Activated effector memory CD4-positive, alpha-beta T cell treated with anti-CD3 and anti-CD28 coated beads, Interleukin-2, amount 50 U/mL, for 16 hours (primary cell): ENCODE measurements at places on chromosomes 5 and 9.

DNA sequence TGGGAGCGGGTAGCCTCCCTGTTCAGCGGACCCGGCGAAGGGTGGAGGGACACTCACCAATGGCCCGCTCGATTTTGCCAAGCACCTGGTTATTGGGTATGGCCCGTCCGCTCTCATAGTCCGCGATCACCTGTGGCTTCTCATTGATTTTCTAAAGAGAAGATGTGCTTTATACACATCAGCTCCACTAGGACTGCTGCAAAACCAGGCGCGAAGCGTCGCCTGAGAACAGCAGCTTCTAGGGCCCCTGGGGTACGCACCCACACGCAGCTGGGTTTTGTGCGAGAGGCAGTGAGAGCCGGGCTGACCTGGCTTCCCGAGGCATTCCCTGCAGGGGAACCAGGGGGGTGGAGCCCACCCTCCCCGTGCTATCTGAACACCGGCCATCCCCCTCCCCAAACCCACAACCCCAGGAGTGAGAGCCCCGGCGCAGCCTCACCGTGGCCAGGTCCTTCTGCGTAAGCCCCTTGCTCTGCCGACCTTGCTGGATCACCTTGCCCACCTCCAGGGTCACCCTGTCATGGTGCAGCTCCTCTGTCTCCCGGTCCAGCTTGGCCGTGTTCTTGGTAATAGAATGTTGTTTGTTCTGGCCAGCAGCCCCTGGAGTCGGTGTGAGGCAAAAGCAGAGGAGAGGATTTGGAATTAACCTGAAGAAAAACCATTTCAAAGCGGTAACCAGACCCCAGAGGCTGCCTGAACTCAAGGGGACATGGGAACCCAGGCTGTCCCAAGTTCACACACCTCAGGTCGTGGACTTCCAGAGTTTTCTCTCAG, 3.1 kb downstream of the EDF1 start:
- no peak for DNase-seq

DNA sequence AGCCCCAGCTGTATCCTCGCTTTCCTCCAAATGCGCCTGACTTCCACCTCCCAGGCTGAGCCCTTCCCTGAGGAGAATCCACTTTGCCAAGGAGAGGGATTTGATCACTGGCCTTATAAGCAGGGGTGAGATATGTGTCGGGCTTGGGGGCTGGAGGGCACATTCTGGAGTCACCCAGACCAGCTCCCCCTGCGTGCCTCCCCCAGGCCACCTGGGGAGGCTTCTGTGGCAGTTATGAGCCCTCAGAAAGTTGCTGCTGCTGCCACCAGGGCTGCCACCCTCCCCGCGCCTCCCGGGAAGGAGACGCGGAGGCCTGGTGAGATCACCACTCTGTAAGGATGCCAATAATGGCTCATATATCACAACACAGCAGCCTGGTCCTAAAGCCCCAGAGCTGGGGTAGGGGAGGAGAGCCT, 211.5 kb downstream of the PAPPA start:
- no peak for DNase-seq

GRCh38 chr5:53322257-53322656, 158.2 kb upstream of the FST start:
- DNase-seq: no peak

GRCh38 chr5:137310051-137310730, 188.9 kb downstream of the SPOCK1 start:
- DNase-seq: no peak

- DNase-seq: no peak
These were observed 18.1 kb downstream of the MAMDC2 start for GRCh38 chr9:70061776-70062175.

DNA sequence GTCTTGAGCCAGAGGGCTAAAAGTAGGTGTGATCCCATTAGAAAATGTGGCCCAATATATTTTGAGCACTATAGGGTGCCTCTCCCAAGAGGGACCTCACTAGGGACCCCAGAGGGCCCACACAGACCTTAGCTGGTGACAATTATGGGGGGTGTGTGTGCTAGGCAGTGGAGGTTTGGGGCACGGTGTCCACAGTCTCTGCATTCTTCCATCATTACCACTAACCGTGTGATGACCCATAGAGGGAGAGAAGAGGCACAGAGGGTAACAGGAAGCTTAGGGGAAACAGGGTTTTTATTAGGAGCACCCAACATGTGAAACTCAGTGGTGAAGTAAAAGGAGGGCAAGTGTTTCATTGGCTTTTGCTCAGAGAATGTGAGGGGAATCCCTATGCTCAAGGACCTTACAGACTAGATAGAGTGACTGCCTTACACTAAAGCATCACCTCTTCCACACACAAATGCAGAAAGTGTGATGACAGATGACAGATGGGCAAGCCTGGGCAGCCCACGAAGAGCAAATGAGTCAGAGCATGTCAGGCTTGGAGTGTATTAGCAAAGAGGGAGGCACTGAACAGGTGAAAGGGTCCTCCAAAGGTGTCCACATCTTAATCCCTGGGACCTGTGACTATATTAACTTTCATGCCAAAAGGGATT, 2.5 kb upstream of the ACTL7A start:
- DNase-seq: no peak

DNA sequence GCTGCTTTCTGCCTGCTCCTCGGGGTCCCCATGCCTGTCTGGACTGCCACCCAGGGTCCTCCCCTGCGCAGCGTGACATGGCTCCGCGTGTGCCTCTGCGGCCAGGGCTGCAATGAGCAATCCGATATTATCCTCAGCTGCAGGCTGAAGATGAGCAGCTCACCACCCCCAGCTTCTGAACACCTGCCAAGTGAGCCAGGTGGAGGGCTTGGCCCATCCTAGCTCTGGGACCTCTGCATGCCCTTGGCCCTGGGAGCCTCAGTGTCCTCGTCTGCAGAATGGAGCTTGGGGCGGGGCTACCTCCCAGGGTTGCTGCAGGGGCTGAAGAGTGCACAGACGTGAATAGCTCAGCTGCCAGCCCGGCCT, 4.1 kb upstream of the MYMK start:
- no peak for DNase-seq

- no peak for DNase-seq
These were observed 18.0 kb upstream of the NR4A3 start for GRCh38 chr9:99803694-99804093.

DNA sequence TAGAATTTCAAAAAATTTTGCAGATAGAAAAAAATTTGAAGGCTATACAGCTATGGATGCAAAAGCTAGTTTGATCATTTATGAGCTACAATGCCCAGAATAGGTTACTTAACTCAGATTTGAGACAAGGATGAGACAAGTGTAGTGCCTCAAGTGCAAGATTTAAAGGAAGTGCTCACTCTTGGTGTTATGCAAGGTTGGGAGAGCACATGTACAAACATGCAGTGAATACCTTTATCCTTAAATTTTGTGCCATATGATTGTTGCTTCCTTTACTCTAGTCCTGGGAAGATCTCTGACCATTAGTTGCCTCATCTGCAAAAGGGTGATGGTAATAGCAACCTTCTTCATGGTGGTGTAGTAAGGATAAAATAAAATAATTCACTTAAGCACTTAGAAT, 31.7 kb upstream of the PPP2R2B start:
- no peak for DNase-seq

GRCh38 chr9:4510546-4511322, 20.5 kb downstream of the SLC1A1 start:
- no peak for DNase-seq

- DNase-seq: no peak
These were observed 7.5 kb downstream of the RABGAP1 start for GRCh38 chr9:122948313-122948712.

DNA sequence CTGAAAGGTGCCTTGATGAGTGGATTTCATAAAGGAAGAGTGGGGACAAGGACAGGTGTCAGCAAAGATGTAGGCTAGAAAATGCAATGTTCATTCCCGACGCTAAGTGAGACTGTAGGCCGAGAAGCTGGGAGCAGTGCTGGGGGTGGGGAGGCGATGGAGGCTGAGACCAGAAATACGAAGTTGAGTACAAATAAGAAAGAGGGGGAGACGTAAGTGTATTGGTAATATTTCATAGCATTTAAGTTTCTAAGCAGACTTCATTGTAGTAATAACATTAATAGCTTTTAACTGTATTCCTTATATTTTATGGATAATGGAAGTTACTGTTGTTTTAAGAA, 11.0 kb downstream of the TRIP13 start:
- no peak for DNase-seq

DNA sequence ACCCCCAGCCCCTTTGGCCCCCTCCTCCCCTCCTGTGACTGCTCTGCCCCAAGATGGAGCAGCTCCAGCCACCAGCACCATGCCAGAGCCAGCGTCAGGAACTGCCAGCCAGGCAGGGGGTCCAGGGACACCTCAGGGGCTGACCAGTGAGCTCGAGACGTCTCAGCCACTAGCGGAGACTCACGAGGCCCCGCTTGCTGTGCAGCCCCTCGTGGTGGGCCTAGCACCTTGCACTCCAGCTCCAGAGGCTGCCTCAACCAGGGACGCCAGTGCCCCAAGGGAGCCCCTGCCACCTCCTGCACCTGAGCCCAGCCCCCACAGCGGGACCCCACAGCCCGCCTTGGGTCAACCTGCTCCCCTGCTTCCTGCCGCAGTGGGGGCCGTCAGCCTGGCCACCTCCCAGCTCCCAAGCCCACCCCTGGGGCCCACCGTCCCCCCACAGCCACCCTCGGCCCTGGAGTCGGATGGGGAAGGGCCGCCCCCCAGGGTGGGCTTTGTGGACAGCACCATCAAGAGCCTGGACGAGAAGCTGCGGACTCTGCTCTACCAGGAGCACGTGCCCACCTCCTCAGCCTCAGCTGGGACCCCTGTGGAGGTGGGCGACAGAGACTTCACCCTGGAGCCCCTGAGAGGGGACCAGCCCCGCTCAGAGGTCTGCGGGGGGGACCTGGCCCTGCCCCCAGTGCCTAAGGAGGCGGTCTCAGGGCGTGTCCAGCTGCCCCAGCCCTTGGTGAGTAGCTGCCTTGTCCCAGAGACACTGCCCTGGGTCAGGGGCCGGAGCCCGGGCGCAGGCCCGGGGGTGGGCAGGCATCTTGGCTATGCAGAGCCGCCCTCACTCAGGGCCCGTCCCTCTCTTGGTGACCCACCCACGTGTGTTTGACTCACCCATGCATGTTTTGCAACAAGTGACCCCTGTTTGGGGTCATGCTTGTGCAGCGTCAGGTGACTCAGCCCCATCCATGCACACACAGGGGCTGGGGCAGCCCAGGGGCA, 105.2 kb downstream of the WNK2 start:
- no peak for DNase-seq

DNA sequence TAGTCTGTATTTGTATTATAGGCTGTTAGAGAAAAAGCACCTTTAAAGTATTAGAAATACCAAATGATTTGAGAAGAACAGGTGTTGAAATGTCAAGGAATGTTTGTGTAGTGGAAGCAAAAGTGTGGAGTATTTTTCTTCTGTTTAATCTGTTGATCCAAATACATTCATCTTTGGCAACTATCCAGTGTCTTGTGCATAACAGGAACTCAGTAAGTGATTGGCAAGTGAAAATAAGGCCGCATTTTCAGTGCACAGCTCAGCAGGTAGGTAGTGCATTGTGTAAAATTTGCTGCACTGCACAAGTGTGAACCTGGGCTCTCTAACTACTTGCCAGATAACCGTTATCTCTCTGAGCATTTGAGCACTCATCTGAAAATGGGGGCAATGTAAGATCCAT, 61.8 kb downstream of the CHSY3 start:
- DNase-seq: no peak

DNA sequence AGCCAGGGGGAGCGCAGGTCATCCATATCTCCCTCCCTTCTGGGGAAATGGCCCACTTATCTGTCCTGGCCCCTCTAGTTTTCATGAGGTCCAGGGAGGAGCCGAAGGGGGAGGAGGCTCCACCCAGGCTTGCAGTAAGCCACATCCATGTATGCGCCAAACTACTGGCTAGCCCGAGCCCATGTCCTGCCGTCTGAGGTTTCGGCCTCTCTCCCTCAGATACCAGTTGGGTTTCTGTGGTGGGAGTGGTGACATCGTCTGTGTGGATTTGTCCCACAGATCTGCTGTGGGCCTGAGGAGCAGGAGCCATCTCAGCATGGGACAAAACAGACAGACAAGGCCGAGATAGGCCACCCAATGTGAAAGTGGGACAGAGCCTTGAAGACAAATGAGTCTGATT, 78.3 kb upstream of the ORM1 start:
- no peak for DNase-seq

DNA sequence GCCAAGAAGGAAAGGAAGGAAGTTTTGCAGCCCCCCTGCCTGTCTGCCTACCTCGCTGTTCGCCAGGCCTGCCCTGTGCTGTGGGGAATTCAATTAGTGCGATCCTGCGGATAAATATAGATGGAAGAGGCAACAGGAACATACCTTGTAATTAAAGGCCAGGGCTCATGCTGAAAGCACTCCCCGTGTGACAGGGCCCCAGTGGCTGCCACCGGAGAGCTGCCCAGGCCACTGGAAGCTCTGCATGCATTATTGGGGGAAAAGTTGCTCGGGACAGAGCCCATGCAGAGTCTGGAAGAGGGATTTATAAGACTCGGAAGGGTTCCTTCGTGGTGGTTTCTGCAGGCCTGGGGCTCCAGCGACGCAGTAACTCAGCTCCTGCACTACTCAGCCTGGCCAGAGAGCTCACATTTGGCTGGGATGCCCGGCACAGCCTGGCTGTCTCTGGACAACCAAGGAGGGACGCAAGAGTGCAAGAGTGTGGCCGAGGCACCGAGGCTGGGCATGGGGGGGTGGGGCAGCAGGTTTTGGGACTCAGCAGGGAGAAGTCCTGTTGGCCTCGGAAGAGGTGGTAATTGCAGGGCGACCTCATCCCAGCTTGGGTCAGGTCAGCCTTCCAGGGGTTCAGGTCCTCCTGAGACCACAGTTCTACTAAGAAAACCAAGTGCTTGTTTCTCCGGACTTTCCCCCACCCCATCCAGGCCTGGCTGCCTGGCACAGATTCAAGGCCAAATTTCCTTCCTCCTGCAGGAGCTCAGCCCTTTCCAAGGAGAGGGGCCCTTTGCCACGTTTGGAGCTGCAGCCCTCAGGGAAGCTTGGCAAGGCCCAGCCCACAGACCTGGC, 68.1 kb upstream of the GGTA1 start:
- DNase-seq: no peak

DNA sequence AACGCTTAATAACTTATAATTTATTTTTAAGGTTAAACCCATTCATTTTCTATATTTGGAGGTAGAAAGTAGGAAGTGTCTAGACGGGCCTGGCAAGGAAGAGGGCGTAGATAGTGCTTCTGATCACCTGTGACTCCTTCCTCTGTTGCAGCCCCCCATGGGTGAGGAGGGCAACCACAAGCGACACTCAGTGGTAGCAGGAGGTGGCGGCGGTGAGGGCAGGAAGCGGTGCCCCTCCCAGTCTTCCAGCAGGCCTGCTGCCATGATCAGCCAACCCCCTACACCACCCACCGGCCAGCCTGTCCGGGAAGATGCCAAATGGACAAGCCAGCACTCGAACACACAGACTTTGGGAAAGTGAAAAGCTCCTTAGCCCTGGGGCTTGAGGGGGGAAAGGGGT, 36.7 kb downstream of the FAXDC2 start:
- no peak for DNase-seq

DNA sequence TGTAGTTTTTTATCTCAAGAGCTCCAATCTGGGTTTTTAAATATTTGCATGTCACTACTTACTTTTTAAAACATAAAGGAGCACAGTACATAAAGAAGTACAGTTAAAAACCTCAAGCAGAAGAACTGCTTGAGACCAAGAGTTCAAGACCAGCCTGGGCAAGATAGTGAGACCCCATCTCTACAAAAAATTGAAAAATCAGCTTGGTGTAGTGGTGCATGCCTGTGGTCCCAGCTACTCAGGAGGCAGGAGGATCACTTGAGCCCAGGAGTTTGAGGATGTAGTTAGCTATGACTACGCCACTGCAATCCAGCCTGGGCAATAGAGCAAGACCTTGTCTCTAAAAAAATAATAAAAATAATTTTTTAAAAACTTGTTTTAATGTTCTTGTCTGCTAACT, 972.7 kb upstream of the DMAC1 start:
- no peak for DNase-seq
